Pulmonary artery endothelial cell (primary cell): ENCODE measurements at places on chromosomes 3 and 15. TPM values are rescaled to one million over a fixed set of nuclear protein-coding genes. Genes with fewer than 3 reads are reported as not detected.

Gene SCG3
- total RNA-seq: not detected in 2 replicates

Gene SCN11A
- total RNA-seq: 0.07 TPM in 1 of 2 replicates, not detected in the other

Gene NAA50
- total RNA-seq: 298 and 450 TPM in 2 replicates

Gene DNAH12
- total RNA-seq: 0.04 and 0.07 TPM in 2 replicates

Gene DNAJC19
- total RNA-seq: 35.4 and 40.8 TPM in 2 replicates

- no peak for DNase-seq
Measured at GRCh38 chr15:56971571-56971970, 53.1 kb downstream of the TCF12 start.

DNA sequence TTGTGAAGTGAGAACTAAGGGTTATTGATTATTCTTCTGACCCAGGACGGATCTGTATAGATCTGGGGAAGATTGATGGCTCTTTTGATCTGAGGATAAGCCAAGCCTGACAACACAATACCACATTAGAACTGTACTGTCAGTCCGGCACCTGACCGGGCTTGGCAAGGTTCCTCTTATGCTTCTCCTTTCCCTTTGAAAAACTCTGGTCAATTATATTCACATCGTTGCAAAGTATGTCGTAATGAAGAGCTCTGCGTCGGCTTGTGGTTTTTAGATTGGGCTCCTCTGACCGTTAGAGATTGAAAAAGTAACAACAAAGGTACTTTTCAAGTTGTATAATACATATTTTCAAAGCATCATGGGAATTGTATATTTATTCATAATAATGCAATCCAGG, 389.8 kb downstream of the NR2F2 start:
- DNase-seq: no peak

DNA sequence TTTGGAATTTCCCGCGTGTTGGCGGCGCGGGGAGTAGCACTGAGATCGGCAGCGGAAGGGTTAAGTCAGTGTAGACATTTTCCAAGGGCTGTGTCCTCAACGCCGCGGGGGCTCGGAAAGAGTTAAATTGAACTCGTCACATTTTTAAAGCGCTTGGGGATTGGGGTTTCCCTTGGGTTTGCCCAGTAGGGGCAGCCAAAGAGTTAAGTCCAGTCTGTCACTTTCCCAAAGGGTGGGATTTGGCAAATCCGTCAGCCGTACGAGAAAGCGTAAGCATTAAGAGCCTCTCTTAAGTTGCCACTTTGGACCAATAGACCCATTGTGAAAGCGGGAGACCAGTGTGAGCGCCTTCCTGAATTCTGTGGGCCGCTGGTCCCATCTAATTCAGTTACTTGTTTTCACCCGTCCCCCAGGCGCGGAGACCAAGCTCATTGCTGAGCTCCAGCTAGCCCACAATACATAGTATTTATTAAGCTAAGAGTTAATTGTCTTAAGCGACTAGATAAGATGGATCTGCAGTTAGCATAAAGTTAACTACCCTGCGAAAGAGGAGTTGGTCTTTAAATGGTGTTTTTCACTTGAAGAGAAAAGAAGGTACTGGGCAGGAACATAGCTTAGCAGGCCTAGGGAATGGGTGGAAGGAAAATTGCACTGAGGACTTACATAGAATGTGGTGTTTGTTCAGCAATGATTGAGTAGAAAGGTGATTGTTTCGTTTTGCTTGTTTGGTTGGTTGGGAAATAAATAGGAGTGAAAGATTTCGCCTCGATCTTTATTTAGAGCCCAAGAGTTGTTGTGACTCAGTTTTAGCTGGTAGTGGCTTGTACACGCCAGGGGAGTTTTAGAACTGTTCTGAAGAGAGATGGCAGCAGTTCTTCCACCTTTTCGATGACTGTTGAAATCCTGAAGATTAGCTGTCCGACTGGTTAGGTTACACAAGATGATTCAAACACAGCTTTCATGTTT, 932 bp downstream of the ARL8B start:
- no peak for DNase-seq

- no peak for DNase-seq
Measured at GRCh38 chr15:78047761-78048627, 29.5 kb downstream of the TBC1D2B start.

DNA sequence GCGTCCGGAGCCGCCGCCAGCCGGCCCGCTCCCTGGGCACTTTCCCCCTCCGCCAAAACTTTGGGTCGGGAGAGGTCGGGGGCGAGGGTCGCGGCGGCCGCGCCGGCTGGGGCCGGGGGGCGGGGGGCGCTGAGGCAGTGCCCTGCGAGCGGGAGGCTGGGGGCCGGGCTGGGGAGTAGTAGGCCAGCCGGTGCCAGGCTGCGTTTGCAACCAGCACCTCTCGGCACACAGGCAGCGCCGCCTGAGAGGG, 452 bp downstream of the BBX start:
- DNase-seq: no peak

GRCh38 chr3:161148832-161149475, 43.8 kb upstream of the B3GALNT1 start:
- no peak for DNase-seq

DNA sequence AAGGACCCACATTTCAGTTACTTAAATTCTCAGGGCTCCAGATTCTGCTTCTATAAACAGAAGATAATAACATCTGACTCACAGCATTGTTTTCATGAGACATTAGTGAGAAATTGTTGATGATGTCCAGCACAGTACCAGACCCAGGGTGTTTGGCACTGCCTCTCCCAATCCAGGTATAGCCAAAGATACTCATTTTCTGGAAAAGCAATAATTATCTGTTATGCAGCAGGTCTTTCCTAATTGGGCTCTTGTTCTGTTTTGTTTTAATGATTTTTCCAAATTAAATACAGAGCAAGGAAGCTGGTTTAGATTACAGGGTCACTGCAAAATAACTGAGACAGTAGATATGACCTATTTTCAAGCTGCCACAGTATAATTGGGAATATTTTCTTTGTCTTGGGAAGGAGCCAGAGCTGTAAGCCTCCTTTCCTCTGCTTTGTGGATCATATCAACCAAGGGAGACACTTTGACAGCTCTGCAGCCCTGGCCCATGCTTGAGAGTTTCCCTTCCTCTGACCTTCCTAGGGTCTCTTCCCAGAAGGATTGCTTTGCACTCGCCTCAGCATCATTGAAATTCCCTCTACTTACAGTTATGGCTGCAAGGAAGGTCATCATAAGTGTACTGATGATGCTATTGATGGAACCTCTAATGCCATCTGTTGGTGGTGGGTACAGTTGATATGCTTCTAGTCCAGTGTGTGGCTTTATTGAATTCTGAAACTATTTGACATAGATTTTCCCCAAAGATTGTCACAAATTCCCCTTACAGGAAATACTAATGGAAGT, 522.4 kb upstream of the ADAMTS9 start:
- no peak for DNase-seq

DNA sequence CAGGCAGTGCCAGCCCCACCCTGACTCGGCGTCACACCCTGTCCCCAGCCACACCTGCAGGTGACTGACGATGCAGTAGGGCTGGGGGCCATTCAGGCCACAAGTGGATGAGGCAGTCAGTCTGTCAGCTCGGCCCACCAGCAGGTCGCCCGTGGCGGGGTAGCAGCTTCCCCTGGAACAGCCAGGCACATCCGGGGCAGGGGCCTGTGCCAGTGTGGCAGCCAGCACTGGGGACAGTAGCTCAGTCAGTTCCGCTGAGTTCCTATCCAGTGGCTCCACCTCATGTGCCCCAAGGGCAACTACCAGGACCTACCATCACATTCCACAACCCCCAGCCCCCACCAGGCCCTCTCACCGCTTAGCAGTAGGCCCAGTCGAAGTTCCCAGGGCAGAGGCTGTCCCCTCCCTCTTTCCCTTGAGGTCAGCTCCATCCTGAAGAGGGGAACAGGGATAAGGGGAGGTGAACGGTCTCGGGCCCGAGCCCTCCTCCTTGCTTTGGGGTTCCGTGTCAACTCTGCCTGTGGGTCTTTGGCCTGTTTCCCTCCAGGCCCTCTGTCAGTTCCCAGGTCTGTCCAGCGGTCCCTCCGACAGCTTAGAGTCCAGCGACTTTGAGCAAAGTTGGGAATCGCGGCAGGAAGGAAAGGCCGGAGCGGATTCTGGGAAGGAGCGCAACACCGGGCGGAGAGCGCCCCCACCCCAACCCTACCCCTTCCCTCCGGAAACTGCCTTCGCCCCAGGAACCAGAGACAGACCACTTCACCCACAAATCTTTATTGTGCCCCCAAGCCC, at the start of gene LAMB2:
TSS of gene LAMB2 (minus strand) at position 614 of the 789 bp plus-strand sequence. CDS start at position 431, 183 bp downstream.
- DNase-seq: peak; percentile 53

GRCh38 chr15:84699538-84700191, 16.3 kb downstream of the SEC11A start:
- no peak for DNase-seq

DNA sequence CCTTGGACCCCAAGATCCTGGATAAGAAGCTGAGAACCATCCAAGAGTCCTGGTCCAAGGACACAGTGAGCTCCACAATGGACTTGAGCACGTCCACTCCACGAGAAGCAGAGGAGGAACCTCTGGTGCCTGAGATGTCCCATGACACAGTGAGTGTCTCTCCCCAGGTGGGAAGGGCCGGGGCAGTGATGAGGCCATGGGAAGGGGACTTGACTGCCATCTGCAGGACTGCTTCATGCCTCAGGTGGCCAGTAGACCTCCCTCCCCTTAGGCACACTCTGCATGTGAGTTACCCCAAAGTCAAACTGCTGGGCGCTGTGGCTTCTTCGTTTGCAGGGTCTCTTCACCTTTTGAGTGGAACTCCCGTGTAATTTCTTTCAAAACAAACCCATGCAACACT, 59.7 kb downstream of the CCDC33 start:
- DNase-seq: no peak

GRCh38 chr3:38601956-38602550, 47.4 kb downstream of the SCN5A start:
- no peak for DNase-seq

- no peak for DNase-seq
Measured at GRCh38 chr3:14980689-14981088, 33.3 kb downstream of the NR2C2 start.

DNA sequence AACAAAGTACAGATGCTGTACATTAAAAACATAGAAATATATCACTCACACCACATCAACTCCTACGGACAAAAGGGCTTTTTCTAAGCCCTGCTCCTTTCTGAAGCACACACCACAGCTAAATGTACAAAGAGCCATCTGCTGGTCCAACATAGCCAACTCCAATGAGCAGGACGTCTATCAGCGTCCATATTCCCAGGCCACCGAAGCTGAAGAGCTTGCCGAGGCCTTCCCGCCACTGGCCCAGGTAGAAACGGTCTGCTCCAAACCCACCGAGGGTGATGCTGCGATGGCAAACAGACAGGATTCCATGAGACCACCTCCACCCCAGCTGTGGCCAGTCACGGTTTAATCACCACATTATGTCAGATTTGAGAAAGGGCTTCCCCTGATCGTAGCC, 9.8 kb downstream of the TM2D3 start:
- DNase-seq: no peak

DNA sequence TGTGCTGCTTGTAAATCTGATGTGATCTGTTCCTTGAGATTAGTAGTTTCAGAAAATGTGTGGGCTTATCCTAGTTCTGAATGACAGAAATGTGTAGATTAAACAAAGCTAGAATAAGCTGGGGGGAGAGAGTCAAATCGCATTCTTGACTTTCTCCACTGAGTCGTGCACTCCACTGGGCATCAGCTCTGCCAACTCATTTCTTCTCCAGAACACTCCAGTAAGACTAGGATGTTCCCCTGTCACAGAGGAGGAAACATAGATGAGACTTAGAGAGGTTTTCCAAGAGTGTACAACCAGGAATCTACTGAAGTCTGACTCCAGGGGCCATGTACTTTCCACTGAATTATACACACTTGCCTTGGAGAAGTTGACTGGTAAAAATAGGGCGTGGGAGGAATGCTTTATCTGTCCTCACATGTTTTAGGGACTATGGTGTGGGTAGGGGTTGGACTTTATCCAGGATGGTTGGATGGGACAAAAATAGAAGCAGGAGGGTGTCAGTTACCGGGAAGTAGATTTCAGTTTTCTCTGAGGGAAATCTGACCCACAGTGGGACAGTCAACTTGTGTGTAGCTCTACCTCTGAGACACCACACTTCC, 298.2 kb downstream of the UBE2E2 start:
- DNase-seq: no peak

DNA sequence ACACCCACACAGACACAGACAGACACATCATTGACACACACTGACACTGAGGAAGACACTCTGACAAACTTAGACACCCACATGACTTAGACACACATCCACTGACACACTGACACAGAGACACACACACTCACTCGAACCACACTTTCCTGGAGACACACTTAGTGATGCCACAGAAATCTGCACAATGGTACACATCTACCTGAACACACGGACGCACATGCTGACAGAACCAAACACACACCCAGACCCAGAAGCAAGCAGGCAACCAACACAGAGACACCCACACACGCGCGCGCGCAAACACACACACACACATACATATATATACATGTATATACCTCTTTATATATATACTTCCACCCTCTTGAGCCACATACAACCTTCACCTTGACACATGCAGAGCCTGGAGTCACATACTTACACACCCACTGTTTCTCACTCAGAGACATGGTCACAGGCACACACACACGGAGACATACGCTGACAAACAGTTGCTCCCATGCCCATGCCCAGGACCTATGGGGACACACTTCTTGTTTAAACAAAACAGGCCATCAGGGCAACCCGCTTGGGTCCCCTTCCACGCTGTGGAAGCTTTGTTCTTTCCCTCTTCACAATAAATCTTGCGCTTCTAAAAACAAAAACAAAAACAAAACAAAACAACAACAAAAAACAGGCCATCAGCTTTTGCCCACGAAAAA, 913 bp upstream of the SCN5A start:
- DNase-seq: no peak

- DNase-seq: no peak
Measured at GRCh38 chr3:13492048-13492447, 11.9 kb downstream of the HDAC11 start.

DNA sequence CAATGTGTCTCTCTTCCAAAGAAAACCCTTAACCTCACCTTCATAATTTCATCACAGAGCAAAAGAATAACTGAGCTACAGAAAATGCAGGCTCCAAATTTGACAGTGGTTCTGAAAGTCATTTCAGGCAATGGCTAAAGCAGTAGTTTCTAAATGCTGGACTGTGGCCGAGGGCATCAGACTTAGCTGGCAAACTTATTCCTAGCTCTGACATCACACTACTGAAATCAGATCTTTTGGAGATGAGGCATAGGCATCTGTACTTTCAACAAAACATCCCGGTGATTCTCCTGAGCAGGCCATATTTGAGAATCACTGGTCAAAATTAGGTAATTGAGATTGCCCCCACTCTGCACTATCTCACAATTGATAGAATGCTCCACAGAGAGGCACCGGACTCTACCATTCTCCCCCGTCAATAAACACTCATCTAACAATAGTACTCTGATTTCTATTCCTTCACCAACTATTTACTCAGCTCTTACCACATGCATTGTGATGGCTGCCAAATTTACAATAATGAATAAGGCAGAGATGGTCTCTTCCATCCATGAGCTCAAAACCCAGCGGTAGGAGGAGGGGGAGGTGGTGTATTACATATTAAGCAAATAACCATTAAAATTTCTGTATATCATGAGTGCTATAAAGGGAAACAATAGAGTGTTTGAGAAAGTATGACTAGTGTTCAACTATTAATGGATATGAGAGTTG, 57.3 kb upstream of the SPRED1 start:
- DNase-seq: no peak

GRCh38 chr3:59381282-59381681, 331.5 kb upstream of the CFAP20DC start:
- no peak for DNase-seq
